ENCODE measurements at places on chromosomes 6 and 20. TPM values are rescaled to one million over a fixed set of nuclear protein-coding genes. Genes with fewer than 3 reads are reported as not detected.

The RSPO4 gene
- 0.23 TPM for total RNA-seq

The RAB23 gene
- 18.8 TPM for total RNA-seq

The GRM1 gene
- total RNA-seq = 0.23 TPM

The BPIFA1 gene
- total RNA-seq = not detected

The DNAH8 gene
- 1.3 TPM for total RNA-seq

The TP53INP2 gene
- 6.4 TPM for total RNA-seq

The ANKRD60 gene
- total RNA-seq = not detected

The RAB44 gene
- total RNA-seq = 1.5 TPM

The SNRPB gene
- 98.3 TPM for total RNA-seq

The ENPP5 gene
- 14.6 TPM for total RNA-seq

The RAET1E gene
- total RNA-seq = not detected

The COL20A1 gene
- total RNA-seq = 0.70 TPM

The SPATA25 gene
- total RNA-seq = 4.7 TPM

The MEI4 gene
- 1.2 TPM for total RNA-seq

The ACSS2 gene
- 38.5 TPM for total RNA-seq

The MUC21 gene
- not detected for total RNA-seq

The MYMX gene
- 0.35 TPM for total RNA-seq

The KHDC1 gene
- 4.5 TPM for total RNA-seq

The TMEM200A gene
- total RNA-seq = 22.4 TPM

The TNFRSF21 gene
- 25.0 TPM for total RNA-seq

The CCDC170 gene
- 3.1 TPM for total RNA-seq

The RTN4IP1 gene
- total RNA-seq = 4.7 TPM

The ISM1 gene
- 1.5 TPM for total RNA-seq

The FKBP1C gene
- total RNA-seq = not detected

The TCF15 gene
- total RNA-seq = 2.0 TPM

The TINAG gene
- total RNA-seq = 17.2 TPM

The TPD52L1 gene
- total RNA-seq = 44.3 TPM

The SYCP2 gene
- total RNA-seq = 8.4 TPM

The LCA5 gene
- total RNA-seq = 9.3 TPM

The NKAIN4 gene
- total RNA-seq = 27.2 TPM

Data from metanephros (tissue), 2 donors.